ENCODE measurements at places on chromosomes 7 and 10.

- DNase-seq: no peak
Measured at GRCh38 chr7:84528756-84529479, 334.3 kb upstream of the SEMA3A start.

- no peak for DNase-seq
Measured at GRCh38 chr10:96618653-96619052, 31.8 kb upstream of the TM9SF3 start.

GRCh38 chr7:146902266-146902665 lies 785.7 kb downstream of the CNTNAP2 start:
- no peak for DNase-seq

DNA sequence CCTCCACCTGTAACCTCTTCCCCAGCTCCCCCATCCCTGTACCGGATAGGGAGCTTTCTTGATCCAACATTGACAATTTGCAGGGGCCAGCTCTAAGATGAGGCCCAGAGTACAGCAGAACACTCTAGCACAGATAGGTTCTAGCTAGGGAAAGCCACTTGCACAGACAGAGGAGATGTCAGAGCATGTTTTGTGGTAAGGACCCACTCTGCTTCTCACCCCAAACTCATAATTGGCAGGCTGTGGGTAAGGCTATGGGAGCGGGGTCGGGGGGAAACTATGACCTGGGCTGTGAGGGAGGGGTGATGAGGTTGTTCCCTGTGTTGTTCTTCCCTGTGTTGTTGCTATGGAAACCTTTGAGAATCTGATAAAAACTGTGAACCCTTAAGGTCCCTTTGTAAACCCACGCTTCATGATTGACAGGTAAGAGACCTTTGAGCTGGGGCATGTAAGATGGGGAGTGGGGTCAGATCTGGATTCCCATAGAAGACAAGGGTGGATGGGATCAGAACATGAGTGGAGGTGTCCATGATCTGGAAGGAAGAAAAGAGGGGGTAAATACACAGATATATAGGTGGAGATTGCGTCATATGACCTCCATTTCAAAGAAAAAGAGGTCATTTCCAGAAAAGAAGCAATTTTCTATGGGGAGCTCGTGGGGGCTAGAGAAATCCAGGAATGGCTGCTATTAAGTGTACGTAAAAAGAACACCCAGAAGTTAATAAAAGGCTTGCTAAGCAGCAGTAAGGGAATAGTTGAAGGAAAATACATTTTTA lies 4.0 kb downstream of the CALD1 start:
- DNase-seq: no peak

DNA sequence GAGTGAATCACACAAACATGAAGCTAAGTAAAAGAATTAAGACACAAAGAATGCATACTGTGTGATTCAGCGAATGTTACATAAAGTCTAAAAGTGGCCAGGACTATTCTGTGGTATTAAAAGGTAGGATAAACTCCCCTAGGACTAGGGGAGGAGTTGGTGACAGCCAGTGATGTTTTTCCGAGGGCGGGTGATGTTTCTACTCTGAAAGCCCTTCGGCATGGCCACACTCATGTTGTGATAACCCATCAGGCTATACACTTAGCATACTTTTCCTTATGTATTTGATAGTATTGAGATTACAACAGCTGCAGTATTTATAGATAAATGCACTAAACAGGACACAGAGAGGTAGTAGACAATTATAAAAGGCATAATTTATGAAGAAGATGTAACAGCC lies 15.8 kb upstream of the CYP2E1 start:
- DNase-seq: no peak

DNA sequence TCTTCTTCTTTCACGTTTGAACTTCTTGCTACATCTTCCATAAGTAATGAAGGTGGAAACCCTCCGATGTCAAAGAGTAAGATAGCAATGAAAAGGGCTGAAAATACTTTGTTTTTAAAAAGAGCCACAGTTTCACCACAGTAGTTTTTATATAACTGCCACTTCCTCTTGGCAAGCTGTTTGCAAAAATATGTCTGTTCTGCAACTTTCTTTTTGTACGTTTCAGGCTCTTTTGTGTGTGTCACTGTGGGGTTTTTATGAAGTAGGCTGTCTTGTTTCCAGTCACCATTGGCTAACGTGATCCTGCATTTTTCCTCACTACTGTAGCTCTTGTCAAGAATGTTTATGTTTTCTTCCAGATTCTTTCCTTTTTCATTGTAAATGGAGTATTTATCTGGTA lies 55.6 kb downstream of the SLC16A9 start:
- no peak for DNase-seq

- DNase-seq: no peak
Measured at GRCh38 chr7:127056202-127056601, 196.5 kb downstream of the GRM8 start.

GRCh38 chr10:132500781-132501415 lies 36.7 kb upstream of the INPP5A start:
- no peak for DNase-seq

GRCh38 chr10:133350950-133351329 lies 3.8 kb downstream of the PRAP1 start:
- no peak for DNase-seq

GRCh38 chr7:17301471-17302456 lies 3.3 kb downstream of the AHR start:
- peak; percentile 37 for DNase-seq

GRCh38 chr10:102673819-102674511 lies 29.7 kb downstream of the TRIM8 start:
- peak; percentile 67 for DNase-seq

DNA sequence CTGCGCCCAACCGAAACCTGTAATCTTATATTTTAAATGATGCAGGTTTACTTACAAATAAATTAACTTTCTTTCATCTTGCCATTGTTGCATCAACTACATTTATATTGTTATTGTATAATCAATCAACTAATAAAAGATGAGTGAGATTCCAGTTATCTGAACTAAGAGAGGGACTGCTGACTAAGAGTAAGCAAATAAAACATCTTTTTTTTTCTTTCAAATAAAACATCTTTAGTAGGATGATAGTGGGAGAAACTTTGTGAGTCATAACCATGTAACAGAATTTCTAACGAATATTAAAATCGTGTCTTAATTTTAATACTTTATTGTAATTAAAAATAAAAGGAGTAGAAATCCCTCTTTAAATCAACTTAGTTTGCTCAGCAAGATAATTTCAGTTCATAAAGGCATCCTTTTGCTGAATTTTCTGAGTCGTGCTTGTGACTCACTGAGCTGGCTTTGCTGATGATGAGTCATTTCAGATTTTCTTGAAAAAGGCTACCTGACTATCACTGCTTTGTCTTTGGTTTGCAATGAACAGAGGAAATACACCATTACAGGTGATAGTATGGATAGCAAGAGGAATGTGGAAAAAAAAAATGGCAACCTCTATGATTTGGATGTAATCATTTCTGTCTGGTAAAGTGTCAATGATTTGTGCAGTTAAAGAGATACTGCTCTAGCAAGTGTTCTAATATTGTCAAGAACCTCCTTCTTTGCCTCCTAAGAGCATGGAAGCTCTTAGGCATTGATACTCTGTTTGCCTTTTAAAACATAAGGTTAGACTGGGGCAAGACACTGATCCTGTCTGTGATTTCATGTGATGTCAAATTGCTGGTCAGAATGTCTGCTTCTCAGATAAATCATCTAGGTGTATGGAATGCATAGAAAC lies 119.5 kb downstream of the GPR158 start:
- DNase-seq: no peak

DNA sequence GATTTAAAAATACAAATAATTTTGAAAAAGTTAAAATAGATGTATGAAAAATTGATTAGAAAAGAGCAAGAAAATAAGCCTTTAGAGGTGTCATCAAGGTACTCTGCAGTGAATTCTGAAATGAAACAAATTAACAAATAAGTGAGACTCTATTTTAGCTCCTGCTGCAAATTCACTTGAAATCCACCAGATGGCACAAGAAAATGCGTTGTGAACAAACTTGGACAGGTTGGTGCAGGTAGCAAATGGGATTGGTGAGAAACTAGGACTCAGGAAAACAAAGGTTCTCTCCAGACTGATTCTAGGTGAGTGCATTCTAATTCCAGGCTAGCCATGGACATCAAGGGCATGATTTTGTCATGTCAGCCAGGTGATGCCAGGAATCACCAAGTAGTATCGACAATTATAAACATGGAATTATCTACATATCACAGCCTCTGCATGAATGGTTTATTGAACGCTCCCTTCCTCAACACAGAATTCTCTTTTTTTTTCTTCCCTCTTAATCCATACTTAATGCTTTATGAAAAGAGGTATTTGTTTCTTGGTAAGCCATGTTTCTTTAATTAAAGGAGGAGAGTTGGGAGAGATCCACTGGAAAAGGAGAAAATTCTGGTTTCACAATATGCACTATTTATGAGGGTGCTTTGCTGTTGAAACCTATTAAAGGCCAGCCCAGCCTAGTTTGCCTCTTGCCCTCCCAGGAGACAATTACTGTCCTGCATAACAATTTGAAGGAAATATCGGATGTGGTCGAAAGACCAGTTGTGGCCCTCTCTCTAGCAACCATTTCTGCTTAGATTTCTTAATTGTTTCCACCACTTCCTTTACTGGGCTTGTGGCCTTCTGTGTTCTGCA lies 118.1 kb downstream of the ZNF365 start:
- no peak for DNase-seq

- no peak for DNase-seq
Measured at GRCh38 chr7:138245216-138245615, 169.0 kb downstream of the AKR1D1 start.

DNA sequence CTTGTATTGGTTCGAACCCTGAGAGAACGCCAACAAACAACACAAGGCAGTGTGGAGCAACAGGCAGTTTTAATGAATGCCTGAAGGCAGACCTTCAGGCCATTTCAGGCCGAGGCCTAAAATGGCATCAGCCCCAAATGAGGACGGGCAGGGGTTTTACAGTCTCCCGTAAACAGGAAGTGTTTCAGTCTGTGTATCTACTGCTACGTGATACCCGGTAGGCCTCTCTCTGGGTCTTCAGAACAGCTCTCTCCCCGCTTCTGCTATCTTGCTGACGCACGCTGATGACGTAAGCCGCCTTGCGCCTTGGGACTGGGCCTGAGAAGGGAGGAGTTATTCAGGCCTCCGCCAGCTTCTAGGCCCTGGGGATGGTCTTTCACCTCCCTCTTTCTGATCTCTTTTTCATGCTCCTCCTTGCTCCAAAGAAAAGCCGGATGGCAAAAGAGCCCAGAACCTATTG lies 67.7 kb downstream of the ST8SIA6 start:
- DNase-seq: peak; percentile 93

DNA sequence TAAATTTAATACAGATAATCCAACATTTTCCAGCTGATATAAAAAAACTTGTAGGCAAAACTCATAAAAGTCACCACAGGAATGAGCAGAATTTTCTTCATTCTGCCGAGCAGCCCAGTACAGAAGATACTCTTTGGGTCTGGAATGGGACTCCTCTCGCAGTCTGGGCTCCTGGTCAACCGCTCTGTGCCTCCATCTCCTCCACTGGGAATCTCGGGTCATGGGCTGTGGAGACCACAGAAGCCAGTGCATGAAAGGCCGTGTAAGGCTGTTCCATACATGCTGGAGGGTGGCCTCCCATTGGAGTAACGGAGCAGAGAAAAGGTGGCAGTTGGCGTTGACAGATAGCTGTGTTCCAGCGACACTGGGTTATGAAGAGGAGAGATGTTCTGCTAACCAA lies 616.4 kb upstream of the MGMT start:
- no peak for DNase-seq
